ENCODE measurements at places on chromosomes 4 and X.
A peak's percentile ranks its signal among the peaks of the same experiment; 100 is the strongest.

DNA sequence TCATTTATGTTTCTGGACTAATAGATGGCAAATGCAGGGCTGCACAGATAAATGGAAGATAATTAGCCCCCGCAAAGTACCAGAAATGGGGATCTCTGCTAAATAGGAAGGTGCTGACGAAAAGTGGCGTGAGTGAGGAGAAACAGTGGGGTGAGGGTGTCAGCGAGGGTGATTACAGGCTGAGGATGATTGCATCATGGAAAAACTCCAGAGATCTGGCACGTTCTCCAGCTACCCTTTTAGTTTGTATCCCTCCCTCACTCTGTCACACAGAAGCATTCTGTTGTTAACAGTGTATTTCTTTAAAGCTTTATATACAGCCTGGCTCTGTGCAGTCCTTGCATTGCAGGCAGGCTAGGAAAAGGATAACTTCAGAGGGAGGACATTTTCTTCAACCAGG is 309.6 kb upstream of the DDX53 start:
- no peak for DNase-seq

DNA sequence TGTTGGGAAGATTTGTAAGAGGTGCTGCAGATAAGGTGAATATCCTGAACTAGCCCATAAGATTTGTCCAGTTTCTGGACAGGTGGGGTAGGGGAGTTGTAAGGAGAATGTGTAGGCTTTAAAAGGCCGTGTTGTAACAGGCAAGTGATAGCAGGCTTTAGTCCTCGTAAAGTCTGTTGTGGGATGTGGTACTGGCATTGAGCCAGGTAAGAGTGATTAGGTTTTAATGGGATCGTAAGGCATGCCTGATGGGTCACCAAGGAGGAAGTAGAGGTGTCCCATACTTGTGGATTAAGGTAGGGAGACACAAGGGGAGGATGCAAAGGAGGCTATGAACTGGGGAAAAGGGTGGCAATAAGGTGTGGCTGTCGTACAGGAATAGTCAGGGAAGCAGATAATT is 256.9 kb upstream of the DKK2 start:
- DNase-seq = no peak

DNA sequence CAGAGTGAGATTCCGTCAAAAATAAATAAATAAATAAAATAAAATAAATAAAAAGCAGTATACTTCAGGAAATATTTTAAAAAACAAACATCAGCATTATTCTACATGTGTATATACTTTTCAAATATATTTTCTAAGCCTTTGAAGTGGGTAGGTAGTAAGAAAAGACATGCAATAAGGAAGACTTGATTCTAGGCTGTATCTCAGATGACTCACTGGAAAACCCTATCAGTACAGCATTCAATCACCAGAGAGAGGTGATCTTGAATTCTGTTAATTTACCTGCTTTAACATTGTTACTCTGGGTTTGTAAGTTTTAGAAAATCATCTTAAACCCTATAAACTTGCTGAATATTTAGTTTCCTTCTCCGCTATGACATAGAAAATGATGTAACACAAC is 106.6 kb upstream of the NAP1L5 start:
- no peak for DNase-seq

GRCh38 chr4:94285666-94286065 is 57.0 kb downstream of the HPGDS start:
- no peak for DNase-seq

DNA sequence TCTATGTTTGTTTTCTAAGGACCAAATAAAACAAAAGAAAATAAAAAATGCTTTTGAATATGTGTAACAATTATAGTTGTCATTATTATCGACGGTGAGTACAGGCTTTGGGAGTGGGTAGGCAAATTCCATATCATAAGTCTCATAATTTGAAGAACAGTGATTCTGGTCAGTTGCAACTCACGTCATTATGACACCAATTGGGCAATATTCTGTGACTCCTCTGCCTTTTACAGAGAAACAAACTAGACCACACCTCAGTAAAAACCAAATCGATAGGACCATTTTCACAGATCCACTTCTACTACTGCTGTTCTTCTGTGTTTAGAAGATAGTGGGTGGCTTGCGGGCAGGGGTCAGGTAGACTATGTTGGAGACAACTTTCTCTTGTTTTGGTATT is 250.1 kb downstream of the C4orf33 start:
- no peak for DNase-seq

GRCh38 chr4:171035909-171036308 is 777.3 kb upstream of the GALNTL6 start:
- DNase-seq = no peak

GRCh38 chr4:90503677-90504076 is 376.5 kb downstream of the CCSER1 start:
- DNase-seq = no peak

- peak; percentile 72 for DNase-seq
Measured at GRCh38 chrX:64394874-64395567, at the start of gene MTMR8. MTMR8 (minus strand) TSS chrX:64395452; CDS start chrX:64395363, 89 bp downstream.

DNA sequence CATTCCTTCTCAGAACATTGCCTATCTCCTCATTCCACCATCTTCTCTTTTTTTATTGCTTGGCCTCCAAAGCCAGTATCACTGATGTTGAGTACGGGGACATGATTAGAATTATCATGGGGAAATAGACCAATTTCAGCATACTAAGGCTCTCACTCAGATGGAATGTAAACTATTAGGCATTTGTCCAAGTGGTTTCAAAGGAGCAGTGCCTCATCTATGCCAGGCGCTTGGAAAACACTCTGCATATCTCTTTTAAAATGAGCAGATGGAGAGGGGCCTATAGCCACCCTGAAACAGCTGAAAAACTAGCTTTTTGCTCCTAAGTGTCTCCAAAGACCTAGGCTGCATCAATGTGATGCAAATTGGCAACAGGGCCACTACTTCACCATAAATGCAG is 150.8 kb upstream of the DIPK2B start:
- no peak for DNase-seq

DNA sequence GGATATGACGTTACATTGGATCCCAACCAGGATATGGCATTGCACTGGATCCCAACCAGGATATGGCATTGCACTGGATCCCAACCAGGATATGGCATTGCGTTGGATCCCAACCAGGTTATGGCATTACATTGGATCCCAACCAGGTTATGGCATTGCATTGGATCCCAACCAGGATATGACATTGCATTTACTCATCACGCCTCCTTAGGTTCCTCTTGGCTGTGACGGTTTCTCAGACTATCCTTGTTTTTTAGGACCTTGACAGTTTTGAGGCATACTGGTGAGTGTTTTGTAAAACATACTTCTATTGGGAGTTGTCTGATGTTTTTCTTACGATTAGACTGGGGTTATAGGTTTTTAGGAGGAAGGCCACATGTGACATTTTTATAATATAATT is 5.4 kb upstream of the ACSL1 start:
- DNase-seq = no peak

DNA sequence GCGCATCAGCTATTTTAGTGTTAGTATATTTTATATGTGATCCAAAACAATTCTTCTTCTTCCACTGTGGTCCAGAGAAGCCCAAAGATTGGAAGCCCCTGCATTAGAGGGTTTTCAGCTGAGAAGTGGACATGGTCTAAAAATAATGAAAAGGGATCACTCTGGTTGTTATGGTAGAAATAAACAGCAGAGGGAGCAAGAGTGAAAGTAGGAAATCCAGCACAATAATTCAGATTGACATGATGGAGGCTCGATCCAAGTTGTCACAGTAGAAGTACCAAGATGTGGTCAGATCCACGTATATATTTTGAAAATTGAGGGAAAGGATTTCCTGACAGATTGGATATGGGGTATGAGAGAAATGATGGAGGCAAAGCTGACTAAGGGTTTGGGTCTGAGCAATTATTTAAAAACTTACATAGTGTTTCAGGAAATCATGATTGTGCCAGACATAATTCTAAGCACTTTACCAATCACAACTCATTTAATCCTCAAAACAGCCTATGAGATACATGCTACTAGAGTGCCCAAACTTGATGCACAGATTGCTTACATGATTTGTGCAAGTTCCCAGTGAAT is 17.0 kb upstream of the TMEM144 start:
- peak; percentile 10 for DNase-seq

GRCh38 chr4:82428969-82429727 is 1.1 kb downstream of the HNRNPDL start:
- DNase-seq = peak; percentile 93

DNA sequence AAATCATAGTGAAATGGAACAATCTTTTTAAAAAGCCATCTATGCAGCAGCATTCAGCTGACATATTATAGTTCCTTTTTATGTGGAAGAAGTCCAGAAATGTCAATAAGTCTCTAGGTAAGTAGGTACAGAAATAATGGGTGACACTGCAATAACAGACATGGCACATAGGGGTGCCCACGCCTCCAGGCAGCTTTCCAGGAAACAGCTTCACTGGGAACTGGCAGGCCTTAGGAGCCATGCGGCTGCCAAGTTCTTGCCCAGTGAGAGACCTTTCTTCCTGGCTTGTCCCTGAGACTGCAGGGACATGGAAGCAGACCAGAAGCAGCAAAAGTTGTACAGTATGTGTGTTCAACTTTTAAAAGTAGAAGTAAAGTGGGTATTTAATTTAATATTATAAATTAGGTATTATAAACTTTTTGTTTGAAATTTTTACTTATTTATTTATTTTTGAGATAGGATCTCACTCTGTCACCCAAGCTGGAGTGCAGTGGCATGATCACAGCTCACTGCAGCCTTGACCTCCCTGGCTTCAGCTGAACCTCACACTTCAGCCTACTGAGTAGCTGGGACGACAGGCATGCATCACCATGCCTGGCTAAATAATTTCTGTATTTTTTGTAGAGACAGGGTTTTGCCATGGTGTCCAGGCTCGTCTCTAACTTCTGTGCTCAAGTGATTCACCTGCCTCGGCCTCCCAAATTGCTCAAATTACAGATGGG is 12.1 kb upstream of the ETNPPL start:
- no peak for DNase-seq

DNA sequence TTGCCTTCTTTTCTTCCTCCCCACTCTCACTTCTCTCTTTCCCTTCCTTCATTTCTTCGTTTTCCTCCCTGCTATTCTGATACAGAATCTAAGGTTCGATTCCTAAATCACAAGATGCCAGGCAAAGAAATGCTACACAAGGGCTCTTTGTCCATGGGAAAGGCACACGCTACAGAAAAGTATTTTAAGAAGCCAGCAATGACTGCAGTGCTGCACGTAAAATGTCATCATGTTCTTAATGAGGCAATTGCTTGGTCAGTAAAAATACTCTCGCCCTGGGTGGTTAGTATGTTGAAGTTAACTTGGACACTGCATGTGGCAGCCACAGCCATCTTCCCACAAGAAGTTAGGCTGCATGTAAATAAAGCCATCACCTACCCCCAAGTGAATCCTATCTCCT is 178.4 kb downstream of the DHX15 start:
- DNase-seq = no peak

DNA sequence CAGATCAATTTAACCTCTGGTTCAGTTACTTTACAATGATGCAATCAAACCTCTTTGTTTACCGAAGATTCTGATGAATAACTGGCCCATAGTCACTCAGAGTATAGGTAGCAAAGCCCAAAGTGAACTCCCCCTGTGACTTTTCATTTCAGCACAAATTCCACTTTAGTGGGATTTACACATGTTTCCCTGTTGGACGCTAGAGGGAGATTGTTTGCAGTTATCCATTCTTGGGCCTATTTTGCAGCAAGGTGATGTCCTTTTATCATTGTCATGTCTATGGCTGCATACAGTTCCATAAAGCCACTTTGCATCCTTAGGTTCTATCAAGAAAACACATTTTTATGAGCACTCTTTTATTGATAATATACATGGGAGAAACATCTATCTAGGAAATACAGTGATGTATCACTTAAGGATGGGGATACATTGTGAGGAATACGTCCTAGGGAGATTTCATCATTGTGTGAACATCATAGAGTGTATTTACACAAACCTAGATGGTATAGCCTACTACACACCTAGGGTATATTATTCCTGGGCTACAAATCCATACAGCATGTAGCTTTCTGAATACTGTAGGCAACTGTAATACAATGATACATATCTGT is 14.5 kb upstream of the DKK2 start:
- DNase-seq = no peak

GRCh38 chr4:99949034-99949998 is 759 bp downstream of the H2AZ1 start:
- peak; percentile 94 for DNase-seq

- DNase-seq = no peak
Measured at GRCh38 chrX:125005863-125006262, 313.8 kb upstream of the TEX13C start.

DNA sequence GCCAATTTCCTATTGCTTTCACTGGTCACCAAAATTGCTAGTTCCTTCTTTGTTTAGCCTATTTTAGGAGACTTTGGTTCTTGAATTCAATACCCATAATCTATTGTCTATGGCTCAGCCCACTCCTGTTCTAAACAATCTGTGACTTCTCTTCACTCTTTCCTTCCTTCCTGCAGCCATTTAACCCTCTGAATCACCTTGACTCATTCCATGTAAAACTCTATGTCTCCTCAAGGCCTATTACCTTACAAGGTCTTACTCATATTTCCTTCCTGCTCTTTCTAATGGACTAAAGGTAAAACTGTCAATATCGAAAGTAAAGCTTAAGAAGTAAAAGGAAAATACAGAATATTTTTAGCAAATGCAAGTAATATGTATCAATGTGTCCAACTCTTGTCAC is 301.6 kb downstream of the ARHGAP24 start:
- no peak for DNase-seq

- DNase-seq = peak; percentile 76
Measured at GRCh38 chr4:182917182-182918043, at the start of gene DCTD. DCTD (minus strand) TSS chr4:182917386; CDS start chr4:182915568, 1,818 bp downstream.

DNA sequence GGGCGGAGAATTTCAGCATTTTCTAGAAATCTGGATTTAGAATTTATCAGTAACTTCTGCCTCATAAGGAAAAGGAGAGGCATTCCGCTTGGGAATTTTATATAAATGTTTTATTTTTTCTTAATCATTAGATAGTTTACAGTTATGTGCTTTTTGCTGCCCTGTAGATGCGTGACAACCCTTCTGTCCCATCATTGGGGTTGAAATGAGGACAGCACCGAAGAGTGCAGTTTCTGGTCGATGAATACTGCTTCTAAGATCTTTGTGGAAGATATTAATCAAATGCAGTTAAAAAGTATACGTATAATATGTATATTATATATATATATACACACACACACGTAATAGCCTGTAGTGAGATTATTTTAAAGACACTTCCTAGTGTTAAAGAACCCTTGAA is 1.5 kb downstream of the RBPJ start:
- DNase-seq = no peak

DNA sequence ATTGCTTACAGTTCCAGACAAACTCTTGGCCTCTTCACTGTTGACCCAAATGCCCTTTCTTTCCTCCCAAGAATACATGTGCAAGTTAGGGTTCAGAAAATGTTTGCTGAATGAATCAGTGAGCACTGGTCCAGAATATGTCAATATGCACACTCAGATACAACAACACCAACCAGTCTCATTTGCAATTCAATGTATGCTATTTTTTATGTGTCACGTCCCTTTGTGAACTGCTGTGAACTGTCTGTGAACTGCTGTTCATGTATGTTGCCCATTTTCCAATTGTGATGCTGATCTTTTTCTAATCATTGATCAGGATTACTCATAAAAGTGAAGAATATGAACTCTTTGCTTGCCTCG is 17.8 kb downstream of the GAB3 start:
- no peak for DNase-seq

GRCh38 chr4:77913348-77913747 is 50.7 kb downstream of the MRPL1 start:
- no peak for DNase-seq

Measured in activated CD4-positive, alpha-beta T cell treated with anti-CD3 and anti-CD28 coated beads, Interleukin-2, Interleukin-4, amounts not matched to agents 100 ng/mL and 50 ng/mL, durations not matched to agents 16 hours and 8 hours (primary cell).